ENCODE measurements at places on chromosomes 2 and 18.

- DNase-seq = no peak
Measured at GRCh38 chr2:85095094-85095493, 38.1 kb upstream of the TCF7L1 start.

GRCh38 chr2:77797088-77797487 lies 274.9 kb upstream of the LRRTM4 start:
- no peak for DNase-seq

- no peak for DNase-seq
Measured at GRCh38 chr2:209721497-209721896, 50.1 kb upstream of the UNC80 start.

DNA sequence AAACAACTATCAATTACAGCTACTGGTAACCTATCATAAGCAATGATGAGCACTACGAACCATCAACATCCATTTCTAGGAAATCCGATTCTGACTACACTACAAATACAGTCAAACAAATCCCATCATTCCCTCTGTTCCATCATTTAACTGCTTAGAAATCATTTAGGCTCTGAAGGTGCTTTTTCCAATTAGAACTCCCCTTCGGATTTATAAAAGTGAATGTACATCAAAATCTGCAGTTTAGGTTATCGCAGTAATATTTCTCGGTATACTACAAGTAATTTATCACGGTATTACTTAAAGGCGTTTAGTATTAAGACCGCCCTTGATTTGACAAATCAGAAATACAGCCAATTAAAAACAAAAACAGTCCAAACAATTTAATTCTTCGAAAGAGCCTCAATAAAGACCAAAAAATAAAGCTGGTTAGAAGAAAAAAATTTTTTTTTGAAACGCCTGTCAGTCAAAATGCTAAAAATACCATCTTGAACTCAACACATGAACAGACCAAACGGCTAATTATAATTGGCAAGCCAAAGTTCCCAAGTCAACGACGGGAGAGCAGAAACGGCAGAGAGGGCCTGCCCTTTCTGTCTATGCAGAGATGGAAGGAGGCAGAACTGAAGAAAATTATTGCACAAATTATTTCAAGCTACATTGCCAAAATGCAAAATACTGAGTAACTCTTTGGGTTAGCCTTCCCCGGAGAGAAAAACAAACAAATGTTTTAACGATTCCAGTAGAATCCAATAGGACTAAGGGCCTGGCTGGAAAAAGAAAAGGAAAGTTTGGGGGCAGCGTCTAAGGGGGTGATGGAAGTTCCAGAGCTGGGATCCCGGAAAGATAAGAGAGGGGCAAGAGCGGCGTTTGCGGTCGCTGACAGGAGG lies 1.2 kb downstream of the VPS54 start:
- DNase-seq = no peak

DNA sequence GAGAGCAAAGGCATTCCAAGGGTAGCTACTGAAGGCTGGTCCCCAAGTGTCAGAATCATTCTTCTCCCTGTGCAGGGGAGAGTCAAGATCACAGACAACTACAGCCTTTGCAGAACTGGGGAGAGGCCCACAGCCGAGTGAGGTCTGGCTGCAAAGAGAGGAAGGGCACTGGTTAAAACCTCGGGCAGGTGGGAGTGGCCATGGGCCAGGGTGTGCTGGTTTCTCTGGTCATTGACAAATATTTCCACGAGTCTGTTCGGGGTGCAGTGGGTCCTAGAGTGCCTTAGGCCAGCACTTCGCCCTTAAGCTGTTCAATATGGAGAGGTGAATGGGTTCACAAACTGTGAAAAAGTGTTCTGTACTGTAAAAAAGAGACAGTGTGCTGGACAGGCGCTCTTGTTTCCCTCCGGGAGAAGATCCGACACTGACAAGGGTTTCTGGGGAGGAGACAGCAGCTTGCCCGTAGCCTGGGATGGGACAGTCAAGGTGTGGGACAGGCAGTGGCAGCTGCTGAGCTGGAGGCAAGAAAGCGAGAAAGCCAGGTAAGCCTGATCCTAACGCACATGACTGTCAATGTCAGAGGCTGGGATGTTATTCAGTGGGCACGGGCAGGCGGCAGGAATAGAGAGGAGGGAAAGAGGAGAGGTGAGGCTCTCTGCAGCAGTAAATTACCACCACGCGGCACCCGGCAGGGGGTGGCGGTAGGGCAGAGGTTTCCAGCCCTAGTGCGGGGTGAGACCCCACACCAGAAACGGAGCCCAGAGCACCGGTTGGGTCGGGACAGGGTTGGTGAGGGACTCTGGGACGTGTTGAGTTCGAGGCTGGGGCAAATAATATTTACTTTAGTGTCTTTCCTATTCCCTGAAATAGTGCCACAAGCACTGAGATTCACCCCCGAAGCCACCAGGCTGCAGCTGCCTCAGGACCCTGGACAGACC lies 2.0 kb downstream of the NPPC start:
- DNase-seq = no peak
